Activated CD4-positive, alpha-beta T cell treated with anti-CD3 and anti-CD28 coated beads, Interleukin-2, amount 10 ng/mL, durations not matched to agents 24 days and 14 days (primary cell): ENCODE measurements at places on chromosomes 16 and 17. TPM values are rescaled to one million over a fixed set of nuclear protein-coding genes. Genes with fewer than 3 reads are reported as not detected.

- DNase-seq: no peak
Observed at GRCh38 chr17:51366866-51367265, 106.5 kb downstream of the UTP18 start.

GRCh38 chr16:27431773-27432532 is 30.0 kb downstream of the IL21R start:
- DNase-seq: no peak

DNA sequence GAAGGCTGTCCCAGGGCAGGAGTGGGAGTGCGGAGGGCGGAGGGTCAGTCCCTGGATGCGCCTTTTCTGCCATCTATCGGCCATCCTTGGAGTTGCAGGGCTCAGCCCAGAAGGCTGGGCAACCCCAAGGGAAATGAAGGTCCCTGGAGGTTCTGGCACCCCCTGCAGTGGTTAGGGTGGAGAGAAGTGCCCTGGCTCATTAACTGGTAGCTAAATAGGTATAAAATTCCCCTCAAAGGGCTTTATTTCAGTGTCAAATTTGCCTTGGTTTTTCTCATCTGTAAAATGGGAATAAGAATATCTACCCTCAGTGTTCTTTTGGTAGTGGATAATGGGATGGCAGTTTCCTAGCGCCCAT is 22.4 kb downstream of the C17orf75 start:
- peak; percentile 94 for DNase-seq

ZNF423 gene
- not detected in 2 replicates for total RNA-seq

DNA sequence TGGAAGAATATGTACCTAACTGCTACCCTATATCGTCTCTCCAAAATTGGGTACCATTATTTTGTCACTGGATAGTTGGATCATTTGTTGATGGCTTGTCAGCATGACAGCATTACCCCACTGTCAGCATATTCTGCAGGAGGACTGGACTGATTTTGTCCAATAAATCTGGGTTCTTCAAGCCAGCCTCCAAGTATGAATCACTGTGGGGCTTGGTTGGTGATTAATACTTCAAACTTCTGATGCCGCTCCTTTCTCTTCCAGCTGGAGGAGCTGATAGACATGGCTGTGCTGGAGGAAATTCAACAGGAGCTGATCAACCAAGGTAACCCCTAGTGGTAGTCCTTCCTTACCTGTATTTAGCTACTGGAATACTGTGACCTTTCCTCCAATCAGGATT is 2.5 kb downstream of the RPAIN start:
- no peak for DNase-seq
